ENCODE measurements at places on chromosomes 1 and 21.

GRCh38 chr1:241839369-241839979, 8.5 kb upstream of the EXO1 start:
- DNase-seq: no peak

DNA sequence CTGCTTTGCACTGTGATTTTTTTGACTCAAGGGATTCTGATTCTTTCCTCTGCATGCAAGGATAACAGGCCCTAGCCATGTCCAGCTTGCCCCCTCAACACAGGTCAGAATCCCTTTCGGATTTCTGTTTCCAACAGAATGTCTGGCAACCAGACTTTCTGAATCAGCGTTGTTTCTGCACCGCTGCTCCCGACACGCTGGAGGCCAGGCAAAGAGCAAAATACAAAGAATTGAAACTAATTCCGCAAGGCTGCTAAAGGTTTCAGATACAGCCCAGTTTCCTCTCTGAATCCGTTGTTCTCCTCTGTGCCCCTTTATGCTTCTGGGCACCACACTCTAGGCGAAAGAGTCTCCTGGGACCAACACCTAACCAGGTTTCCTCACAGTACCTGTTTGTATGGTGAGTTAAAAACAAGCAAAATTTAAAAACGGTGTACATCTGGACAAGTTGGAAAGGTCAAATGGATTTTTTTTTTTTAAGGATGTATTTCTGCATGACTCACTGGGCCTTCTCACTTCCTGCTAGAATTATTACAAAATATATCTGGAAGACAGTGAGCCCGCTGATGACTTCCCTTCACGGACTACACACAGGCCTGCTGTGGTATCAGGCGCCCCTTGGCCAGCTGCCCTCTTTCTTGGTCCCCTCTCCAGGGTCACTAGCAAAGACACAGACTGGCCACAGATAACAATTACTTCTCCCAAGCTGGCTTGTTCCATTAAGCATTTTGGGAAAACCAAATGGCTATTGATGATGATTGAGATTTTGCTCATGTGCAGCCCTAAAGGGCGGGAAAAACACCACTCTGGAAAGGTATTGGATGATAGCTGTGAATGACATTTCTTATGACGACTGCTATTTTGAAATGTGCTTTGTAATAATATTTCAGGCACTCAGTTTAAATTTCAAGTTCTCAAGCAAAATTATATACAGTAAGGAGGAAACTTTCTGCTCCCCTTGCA, 118.3 kb downstream of the TGFB2 start:
- DNase-seq: no peak

DNA sequence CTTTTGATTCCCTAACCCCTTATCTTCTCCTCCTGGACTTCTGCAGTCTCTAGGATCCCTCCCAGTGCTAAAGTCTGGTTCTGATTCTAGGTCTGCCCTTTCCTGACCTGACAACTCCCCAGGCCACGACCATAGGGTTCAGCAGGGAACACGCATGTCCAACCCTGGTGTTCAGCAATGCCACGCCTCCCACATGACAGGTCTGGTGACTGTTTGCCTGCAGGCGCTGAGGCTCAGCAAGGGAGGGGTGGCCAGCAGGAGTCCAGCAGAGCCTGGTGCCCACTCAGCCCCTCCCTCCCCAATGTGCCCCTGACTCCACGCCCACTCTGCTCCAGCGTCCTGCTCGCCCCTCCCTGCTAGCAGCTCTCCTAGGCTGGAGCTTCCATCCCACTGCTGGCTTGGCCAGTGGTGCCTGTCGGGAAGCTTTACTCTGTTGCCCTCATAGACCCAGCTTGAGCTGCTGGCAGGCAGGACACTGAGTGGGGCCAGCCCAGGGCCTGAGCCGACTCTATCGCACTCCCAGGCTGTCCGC, 17.3 kb downstream of the SLC9A1 start:
- DNase-seq: no peak

DNA sequence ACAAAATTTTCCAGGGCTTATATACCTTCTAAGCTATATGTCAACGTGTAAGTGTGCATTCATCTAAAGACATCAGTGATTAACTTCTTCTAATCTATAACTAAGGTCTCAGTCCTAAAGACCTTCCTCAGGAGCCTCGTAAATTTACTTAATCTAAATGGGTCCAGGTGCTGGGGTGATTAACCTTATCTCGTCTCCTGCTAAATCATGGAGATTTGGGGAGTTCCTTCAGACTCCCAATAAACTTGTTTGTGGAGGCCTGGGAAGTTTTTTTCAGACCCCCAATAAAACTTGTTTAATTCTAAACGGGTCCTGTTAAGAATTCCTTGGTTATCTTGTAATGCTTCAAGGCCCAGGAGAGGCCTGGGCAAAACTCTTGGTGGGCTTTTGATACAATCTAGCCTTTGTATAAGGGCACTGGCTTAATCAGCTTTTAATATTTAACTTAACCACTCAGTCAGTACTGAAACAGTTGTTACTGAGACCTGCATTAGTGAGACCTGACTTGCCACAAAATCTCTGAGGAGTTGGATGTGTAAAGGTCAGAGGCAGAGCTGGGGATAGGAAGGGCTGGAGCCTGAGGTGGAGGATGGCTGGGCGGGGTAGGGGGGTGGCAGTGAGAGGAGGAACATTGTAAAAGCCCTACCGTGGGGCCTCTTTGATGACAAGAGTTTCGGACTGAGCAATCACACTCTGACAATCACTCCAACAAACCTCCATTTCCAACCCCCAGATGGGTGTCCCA, 6.2 kb upstream of the HMGCS2 start:
- DNase-seq: no peak

- peak; percentile 15 for DNase-seq
Measured at GRCh38 chr1:173255214-173255813, 48.2 kb upstream of the TNFSF4 start.

DNA sequence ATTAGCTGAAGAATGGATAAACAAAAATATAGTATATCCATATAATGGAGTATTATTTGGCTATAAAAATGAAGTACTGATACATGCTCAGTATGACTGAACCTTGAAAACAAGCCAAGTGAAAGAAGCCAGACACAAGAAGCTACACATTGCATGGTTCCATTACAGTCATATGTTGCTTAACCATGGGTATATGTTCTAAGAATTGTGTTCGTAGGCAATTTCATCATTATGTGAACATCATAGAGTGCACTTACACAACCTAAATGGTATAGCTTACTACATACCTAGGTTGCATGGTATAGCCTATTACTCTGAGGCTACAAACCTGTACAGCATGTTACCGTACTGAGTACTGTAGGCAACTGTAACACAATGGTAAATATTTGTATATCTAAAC, 28.6 kb upstream of the FCAMR start:
- no peak for DNase-seq
